GDM1 (cell line): ENCODE measurements at places on chromosomes 2 and 18.

DNA sequence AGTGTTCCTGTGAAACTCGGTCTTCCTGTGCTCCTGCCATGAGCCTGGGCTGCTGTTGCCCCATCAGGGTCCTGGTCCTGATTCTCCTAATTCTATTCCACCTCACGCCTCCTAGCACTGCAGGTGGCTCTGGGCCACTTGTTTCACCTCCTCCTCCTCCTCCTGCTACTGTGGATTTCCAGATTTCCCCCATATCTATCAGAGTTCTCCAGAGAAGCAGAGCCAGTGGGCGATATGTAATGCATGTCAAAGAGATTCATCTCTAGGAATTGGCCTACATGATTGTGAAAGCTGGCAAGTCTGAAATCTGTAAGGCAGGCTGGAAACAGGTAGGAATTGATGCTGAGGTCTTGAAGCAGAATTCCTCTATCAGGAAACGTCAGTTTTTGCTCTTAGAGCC lies 45.3 kb downstream of the CHRNA1 start:
- DNase-seq = no peak

DNA sequence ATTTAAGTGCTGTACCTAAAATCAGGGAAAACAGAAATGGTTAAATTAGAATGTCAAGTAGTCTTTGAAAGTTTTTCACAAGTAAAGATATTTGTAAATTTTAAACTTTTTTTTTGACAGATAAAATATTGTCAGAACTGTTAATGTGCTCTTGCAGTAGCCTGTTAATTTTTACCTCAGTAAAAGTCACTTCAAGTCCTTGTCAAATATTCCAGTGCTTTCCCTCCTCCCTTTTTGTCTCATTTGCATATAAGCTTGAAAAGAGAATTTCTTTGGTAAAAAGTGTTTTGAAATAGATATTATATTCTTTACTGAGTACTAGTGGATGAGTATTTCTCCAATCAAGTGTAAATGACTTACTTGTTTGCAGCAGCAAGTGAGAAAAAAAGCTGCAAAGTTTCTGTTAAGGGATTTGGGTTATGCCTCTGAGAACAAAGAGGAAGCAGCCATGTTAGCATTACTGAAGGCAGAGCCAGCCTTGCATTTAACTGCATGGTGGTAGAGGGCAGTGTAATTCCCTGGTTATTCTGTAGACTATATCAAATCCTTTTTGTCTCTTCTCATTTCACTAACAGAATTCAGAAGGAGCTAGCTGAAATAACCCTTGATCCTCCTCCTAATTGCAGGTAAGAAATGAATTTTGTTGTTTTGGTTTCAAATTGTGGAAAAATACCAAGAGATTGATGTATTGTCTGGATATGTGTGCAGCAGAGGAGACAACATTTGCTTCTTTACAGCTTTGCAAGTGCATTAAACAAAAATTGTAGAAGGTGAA lies 3.2 kb downstream of the UBE2E3 start:
- DNase-seq = peak; percentile 38

DNA sequence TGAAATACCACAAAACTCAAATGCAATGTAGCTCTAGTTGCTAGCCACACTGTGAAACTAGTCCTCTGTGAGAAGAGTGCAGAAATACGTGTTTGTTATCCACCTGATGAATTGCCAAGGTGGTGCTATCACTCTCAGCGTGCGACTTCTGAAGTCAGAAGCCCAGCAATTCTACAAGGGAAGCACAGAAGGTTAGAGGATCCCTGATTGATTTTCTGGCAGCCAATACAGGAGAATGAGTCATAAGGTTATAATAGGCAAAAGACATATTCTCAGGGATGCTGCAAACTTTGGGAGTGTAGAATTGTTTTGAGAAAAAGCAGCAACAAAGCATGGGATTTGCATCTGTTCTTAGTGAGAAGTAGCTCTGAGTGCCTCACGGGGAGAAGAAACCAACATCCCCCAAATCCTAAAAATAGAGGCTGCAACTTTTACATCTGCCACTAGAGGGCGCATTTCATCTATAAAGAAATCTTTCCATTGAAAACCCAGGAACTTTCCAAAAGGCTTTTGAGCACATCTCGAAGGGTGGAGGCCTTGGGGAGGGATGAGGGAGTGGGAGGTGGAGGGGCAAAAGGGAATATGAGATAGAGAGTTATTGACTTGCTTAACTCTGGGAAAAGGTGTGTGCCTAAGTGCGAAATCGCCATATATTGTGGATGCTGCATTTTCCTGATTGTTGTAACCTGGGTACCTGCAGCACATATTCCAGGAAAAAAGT lies 78.0 kb downstream of the TMEM182 start:
- no peak for DNase-seq

GRCh38 chr18:532018-532417 lies 31.5 kb upstream of the COLEC12 start:
- no peak for DNase-seq

DNA sequence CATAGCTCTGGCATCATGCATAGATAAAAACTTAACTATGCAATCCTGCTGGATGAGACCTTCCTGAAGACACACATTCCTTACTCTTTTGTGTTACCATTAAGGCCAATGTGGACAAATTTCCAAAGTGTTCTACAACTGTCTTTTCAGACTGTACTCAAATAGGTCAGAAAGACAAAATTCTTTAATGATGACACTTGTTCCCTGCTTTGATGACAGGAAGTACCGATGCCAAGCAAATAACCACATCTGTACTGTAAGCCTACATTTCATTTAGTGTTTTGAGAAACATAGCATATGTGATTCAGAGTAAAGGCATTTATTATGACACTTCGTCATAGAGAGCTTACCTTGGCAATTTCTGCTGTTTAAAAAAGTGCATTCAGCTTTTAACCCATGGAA lies 55.0 kb downstream of the PMAIP1 start:
- DNase-seq = no peak

DNA sequence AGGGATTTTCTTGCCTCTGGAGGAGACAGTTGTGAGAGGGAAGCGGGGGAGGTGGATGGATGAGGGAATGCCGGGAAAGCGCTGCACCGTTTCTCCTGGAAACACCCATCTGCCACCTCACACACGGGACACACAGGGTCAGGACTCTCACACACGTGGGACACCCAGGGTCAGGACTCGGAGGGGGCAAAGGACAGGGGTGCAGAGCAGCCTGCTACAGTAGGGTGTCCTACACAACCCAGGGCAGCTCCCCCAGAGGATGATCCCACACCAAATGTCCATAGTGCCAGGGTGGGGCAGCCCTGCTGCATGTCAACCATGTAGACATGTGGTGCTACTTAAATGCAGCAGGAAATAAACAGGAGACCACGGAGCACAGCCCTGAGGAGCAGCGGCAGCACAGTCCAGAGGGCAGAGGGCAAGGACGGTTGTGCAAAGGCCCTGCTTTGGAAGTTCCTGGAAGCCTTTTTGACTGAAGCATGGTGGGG lies 5.1 kb downstream of the RAMP1 start:
- no peak for DNase-seq

- DNase-seq = no peak
These were observed 22.0 kb downstream of the TNFRSF11A start for GRCh38 chr18:62347089-62347506.

DNA sequence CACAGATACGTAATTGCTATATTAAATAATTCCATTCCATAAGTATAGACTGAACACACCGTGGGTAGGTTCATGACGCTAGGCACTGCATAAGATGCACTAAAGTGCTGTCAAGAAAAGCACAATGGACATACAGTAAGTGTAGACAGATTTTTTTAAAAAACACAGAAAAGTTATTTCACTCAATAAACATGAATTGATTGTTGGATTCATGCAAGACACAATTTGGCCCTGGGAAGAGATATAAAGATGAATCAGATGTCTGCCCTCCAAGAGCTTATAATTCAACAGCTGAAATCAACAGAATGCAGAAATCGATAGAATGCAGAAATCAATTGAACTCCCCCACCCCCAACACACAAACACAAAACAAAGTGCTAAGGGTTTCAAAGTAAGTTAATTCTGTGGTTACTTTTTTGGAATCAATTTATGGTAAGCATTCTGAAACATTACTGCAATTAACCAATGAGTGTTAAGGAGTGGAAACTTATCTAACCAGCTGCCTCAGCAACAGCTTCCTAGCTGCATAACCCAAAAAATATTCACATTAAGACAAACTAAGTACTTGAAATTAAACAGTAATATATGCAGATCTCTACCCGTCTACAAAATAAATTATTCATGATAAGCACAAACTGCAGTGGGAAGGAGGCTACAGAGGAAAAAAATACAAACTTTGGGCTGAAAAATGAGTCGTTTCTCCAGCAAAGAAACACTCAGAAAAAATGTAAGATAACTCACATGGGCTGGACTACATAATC lies 1.6 kb downstream of the NBAS start:
- DNase-seq = no peak

- no peak for DNase-seq
These were observed 66.5 kb upstream of the SLC1A4 start for GRCh38 chr2:64922482-64923384.

DNA sequence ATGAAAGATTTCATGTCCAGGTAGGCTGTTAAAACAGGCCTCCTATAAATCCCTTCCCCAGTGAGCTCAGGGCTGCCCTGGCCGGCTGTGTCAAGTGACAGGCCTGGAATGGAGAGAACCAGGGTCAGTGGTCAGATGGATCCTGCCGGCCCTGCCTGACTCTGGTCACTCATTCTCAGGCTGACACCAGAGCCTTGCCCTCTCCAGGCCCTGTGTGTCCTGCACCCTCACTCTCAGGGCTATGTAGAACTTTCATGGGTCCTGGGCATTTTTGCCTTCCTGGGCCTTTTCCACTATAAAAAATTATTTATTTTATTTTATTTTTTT lies 82.0 kb upstream of the RGPD5 start:
- DNase-seq = no peak

DNA sequence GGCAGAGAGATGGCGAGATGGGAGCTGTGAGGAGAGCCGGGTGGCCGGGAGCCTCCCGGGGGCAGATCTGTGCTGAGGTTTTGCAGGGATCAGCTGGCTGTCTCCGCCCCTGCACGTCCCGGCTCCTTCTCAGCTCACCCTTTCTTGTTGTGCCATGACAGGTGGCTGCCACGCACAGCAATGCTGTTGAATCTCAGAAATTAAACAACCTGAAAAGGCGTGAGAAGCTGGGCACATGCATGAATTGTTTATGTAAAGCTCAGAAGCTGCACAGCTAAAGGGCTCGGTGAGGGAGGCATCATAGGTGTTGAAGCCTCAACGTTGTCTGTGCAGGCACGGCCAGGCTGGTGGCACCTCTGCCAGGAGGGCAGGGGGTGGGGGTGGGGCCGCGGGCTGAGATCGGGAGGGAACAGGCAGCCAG lies 858 bp upstream of the RTP5 start:
- no peak for DNase-seq

- peak; percentile 37 for DNase-seq
These were observed 128.5 kb downstream of the RAPGEF4 start for GRCh38 chr2:172864182-172864581.

DNA sequence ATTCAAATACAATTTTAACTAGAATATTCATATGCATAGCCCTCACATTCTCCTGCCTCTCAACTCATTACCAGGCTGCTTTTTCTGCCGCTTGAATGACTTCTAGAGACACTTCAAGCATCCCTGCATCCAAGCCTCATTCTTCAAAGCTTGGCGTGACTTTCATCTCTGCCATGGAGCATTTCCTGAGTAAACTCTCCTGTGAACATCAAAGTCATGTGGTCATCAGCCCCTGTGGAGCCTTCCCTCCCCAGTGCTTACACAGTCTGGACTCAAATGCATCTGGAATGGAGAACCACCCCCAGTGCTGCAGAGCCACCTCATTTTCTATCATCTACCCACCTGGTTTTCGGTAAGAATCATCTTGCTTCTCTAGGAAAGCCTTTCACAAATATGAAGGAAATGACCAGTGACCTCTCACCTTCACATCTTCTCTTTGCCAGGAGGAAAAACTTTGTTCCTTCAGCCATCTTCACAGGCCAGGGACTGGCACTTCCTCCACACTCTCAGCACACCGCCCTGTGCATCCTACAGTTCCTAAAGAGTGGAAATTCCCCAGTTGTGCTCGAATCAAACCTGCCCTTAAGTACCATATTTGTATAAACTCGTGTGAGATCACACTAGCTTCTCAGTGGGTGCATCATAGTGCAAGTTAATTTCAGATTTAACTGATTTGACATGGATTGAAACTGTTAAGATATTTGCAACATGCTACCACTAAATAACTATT lies 116.4 kb downstream of the COL6A3 start:
- no peak for DNase-seq

- DNase-seq = no peak
These were observed 1.1 kb upstream of the NEDD4L start for GRCh38 chr18:58042826-58043490.

- no peak for DNase-seq
These were observed 5.4 kb downstream of the CD302 start for GRCh38 chr2:159792599-159792998.

DNA sequence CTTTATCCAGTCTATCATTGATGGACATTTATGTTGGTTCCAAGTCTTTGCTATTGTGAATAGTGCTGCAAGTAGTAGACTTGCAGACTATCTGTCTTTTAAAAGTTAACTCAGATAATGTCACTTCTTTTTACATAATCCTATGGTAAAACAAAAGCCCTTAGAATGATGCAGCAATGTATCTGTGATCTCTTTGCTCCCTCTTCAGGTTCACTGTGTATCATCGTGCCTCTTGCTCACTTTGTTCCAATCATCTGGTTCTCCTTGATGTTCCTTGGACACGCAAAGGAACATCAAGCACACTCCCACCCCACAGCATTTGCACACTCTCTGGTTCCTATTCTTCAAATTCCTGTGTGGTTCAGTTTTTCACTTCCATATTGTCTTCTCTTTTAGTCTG lies 472.5 kb upstream of the ZNF804A start:
- no peak for DNase-seq

- no peak for DNase-seq
These were observed 292.6 kb downstream of the PRKCE start for GRCh38 chr2:45944074-45944473.

- DNase-seq = no peak
These were observed 12.5 kb downstream of the MARCO start for GRCh38 chr2:118954297-118955060.

DNA sequence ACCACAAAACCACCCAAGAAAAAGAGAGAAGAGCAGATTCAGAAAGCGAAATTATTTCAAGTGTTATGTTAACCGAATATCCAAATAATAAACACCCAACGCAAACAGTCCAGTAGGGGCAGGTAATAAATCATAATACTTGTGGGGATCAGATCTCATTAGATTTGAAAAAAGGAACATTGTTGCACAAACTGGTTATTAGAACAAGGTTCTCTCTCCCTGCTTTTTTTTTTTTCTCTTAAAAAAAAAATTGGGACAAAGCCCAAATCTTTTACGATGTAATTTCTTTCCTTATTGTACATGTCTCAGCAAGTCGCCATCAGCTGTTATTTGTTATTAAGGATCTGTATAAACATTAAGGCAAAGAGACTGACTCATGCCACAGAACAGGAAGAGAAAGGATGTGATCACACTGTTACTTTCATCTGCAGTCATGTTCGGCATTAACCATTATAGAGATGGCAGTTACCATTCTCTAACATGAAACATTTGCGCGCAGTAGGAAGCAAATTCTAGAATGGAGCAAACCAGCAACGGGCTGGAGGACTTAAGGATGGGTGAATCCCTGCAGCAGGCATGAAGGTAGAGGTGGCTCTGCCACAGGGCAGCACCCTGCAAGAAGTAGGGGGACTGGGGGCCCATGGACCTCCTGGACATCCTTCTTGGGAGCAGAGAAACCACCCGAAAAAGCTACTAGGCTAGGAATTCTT lies 42.0 kb downstream of the EPHA4 start:
- DNase-seq = no peak

GRCh38 chr18:37668971-37669747 lies 103.6 kb upstream of the CELF4 start:
- no peak for DNase-seq

- peak; percentile 89 for DNase-seq
These were observed 69.5 kb downstream of the HAUS1 start for GRCh38 chr18:46173393-46174341.

GRCh38 chr2:199940373-199940772 lies 14.9 kb downstream of the TYW5 start:
- peak; percentile 3 for DNase-seq
